ENCODE measurements at places on chromosomes 3 and 15.
A peak's percentile ranks its signal among the peaks of the same experiment; 100 is the strongest.

DNA sequence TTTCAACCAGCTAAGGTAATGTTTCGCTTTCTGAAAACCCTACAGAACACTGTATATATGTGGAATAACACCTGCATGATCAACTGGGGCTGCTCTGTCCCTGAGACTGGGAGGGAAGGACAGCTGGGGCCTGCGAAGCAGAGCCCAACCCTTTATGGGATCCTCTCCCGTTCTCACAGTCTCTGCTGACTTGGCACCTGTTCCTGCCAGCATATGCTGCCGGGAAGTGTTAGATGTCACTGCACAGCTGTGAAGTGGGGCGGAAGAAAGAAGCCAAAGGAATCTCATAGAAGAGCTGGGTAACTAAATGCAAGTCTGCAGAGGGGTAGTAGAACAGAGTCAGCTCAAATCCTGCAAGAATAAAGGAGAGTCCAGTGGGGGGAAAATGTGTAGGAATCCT is 29.6 kb downstream of the LRRC3B start:
- no peak for DNase-seq

GRCh38 chr3:48406443-48407431 is 23.1 kb downstream of the PLXNB1 start:
- no peak for DNase-seq

DNA sequence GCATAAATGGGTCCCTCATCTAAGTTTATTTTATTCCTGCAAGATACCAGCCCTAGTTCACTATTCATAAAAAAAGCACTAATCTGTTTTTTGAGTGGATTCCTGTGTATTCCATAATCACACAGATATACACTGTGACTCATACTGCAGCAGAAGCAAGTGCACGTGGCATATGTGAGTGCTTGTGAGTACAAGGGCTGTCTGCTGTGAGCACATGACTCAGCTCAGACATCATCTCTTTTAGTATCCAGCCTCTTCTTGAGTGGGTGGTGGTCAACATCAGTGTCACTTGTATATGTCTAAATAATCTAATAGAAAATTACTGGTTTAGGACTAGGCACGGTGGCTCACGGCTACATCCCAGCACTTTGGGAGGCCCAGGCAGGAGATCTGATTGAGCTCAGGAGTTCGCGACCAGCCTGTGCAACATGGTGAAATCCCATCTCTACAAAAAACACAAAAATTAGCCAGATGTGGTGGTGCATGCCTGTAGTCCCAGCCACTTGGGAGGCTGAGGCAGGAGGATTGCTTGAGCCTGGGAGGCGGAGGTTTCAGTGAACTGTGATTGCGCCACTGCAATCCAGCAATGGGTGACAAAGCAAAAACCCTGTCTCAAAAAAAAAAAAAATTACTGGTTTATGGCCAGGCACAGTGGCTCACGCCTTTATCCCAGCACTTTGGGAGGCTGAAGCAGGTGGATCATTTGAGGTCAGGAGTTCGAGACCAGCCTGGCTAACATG is 49.8 kb downstream of the NIPA2 start:
- DNase-seq: peak; percentile 80

DNA sequence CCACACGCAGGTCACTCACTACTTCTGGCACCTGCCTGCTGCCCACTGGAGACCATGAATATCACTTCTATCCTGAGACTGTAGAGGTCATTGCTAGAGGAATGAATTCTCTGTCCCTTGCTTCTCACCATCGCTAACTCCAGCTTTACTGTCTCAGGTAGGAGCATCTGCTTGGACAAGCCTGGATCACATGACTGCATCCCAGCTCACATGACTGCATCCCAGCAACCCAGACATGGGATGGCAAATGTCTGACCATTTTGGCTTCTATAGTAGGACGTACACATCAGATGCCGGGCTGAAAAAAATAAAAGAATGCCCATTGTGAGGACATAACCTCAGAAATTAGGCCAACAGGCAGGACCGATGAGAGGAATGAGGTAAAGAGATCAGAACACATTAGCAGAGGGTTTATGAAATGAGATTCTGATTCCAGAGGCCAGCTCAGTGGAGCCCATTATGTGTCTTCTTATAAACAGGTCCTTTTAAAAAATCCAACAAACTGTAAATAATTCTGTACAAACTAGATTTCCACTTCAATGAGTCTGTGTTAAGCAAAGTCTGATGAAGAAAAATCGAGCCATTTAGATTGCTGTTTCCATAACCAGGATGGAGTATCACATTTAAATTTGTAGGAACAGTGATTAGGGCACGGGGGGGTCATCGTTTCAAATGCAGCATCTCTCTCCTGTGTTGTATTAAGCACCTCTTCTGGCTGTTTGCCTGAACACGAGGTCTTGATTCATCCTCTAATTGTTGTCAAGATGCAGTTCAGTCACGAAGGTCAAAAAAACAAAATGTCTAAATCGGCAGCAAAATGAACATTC is 126.7 kb downstream of the MTHFS start:
- no peak for DNase-seq

DNA sequence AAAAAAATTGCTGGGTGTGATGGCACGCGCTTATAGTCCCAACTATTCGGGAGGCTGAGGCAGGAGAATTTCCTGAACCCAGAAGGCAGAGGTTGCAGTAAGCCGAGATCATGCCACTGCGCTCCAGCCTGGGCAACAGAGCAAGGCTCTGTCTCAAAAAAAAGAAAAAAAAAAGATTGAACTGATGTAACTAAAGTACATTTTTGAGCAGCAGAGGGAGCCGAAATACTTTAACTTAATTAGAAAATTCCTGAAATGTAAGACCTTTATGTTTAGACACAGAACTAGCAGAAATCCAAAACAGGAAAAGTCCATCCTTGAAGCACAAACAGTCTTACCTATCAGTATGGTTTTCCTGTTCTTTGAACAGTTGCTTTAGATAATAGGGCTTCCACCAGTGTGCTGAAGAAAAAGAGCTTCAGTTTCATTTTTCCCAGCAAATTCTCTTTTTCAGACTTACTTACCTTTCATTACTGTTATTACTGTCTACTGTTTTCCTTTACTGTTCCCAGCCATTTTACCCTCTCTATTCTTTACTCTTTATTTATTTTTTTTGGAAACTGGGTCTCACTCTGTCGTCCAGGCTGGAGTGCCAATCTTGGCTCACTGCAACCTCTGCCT is 33.4 kb upstream of the ZNF609 start:
- DNase-seq: peak; percentile 11

DNA sequence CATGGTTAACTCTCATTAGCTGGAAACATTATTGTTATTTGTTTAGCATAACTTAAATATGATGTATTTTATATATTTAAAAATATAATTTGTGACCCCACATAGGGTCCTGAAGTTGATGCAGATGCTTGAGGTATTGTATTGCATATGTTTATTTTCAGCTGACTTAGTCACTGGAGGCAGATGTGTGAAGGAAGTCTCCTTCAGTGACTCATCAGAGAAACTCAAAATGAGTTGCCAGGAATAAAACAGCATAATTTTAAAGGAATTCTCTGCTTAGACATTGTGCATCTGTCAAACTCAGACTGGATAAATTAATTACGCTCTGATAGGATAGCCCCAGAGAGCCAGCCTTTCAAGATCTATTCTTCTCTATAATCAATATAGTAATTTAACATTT is 7.9 kb upstream of the OR4F6 start:
- DNase-seq: peak; percentile 65

DNA sequence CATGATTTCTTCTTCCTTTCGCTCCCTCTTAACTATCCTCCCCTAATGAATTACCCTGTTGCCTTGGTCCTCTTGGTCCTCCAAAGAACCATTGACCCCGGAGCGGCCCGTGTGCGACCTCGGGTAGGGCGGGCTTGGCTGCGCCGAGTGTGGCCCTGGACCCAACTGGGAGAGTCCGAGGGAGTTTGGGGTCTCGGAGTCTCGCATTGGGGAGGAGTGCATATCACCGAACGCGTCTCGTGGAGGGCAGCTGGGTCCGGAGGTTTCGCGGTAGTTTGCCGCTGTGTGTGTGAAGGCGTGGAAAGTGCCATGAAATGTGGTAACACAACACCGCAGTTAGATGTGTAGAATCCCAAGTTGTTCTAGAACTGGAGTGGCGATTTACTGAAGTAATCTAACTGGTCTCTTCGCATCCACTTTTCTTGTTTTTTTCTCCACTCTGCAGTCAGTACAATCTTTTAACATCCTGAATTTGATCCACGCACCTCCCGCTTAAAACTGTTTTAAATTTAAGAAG is 363 bp downstream of the GTF2E1 start:
- no peak for DNase-seq

DNA sequence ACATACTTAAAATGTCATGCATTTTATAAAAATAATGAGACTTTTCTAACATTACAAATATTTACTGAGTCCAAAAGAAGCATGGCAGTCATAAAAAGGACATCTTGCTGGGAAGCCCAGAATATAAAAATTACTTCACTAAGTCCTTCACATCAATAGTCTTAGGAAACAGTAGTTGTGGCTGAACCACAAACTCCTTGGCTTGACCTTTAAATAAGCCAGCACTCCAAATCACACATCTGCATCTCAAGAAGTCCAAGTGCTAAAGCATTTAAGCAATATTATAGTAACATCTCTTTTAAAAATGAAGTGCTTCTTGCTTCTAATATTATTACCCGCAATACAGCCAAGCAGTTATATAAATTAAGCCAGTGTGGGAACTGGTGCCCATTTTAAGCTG is 8.8 kb downstream of the CCNL1 start:
- DNase-seq: no peak

DNA sequence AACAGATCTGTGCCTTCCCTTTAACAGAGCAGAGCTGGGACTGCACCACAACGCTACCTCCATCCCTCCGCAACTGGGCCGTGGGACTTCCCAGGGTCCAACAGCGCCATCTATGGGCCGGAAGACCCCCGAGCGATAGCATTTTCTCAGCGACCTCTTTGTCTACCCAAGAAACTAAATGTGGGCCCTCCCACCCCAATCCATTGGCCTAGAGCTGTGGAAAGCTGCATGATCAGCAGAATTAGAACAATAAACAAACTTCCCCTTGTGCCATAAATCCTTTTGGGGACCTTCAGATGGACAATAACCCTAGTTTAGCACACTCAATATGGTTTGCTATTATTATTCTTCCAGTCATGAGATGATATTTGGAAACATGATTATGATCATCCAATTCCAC is 74.8 kb upstream of the NTRK3 start:
- DNase-seq: no peak

- DNase-seq: no peak
Observed at GRCh38 chr3:147038481-147038880, 367.9 kb downstream of the ZIC4 start.

DNA sequence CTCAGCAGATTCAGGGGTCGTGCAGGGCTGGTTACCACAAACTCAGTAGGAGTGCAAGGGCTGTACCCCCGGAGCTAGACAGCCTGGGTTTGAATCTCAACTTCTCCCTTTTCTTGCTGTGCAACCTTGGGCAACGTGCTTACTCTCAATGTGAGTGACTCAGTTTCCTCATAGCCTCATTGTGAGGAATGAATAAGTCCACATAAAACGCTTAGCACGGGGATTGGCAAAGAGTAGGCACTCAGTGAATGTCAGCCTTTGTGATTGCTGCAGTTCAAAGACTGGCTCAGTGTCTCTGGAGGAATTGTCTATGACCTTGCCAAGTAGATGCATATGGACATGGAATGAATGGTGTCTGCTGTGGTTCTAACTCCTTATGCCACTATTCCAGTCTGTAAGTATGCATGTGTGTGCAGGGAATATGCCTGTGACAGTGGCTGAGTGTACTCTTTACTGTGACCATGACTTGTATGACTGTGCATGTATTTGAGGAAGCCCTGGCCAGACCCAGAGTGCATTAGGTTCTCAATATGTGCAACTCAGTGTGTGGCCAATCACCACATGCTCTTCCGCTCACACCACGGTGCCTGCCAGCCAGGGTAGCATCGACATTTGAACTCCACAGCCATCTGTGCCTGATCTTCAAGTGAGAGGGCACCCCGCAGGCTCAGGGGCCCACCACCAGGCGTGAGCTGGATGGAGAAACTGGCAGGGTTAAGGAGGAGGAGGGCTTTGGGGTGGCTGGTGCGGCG is 900 bp upstream of the HYAL3 start:
- DNase-seq: no peak

- no peak for DNase-seq
Observed at GRCh38 chr15:42138411-42138810, 18.0 kb downstream of the PLA2G4F start.

DNA sequence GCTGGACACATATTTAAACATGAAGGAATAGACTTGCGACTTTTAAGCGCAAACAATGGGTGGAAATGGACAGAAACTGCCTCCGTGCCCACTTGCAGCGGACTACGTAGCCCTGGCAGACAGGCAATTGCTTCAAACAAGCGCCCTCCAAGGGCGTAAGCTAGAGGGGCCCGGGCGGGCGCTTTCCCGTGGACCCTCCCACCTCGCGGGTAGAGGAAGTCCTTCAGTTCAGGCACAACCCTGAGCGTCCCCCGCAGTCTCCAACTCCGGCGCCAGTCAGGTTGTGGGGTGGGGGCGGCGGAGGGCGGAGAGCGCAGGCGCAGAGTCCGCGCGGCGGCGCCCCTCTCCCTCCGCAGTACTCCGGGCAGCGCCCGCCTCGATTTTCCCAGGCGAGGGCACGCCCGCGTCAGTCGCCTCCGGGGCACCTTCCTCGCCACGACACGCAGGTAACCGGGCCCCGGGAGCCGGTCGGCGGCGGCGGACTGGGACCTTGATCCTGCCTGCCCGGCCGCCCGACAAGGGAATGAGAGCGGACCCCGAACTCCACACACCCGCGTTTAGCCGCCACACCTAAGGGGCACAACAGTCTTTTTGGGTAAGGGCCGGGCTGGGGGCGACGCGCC is at the start of gene SLC35G2:
SLC35G2 (plus strand) TSS at position 358 of the 623 bp plus-strand sequence. CDS start 35,335 bp downstream, outside the sequence.
- no peak for DNase-seq

GRCh38 chr3:102206511-102207031 is 228.2 kb upstream of the ZPLD1 start:
- DNase-seq: no peak

DNA sequence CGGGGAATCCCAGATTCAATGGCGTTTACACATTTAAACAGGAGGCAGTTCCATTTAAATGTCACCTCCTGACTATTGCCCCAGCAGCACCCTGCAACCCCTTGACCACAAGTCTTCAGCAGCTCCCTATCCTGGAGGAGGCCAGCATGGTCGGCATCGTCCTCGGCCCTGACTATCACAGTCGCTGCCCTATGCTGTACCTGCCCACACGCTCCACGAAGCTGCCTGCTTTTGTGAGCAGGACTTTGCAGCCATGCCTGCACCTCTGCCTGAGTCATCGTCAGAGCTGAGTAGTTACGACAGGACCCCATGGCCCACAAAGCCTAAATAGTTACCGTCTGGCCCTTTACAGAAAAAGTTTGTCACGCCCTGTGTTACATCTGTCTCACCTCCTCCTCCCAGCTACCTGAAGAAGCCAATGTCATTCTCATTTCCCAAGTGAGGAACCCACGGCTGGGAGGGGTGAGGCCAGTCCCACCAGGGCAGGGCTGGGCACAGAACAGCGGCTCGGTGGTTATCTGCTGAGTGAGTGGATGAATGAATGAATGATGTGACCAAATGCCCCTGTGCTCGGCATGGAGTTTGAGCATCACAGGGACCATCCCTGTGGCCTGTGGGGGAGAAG is 47.8 kb upstream of the IQSEC1 start:
- no peak for DNase-seq

DNA sequence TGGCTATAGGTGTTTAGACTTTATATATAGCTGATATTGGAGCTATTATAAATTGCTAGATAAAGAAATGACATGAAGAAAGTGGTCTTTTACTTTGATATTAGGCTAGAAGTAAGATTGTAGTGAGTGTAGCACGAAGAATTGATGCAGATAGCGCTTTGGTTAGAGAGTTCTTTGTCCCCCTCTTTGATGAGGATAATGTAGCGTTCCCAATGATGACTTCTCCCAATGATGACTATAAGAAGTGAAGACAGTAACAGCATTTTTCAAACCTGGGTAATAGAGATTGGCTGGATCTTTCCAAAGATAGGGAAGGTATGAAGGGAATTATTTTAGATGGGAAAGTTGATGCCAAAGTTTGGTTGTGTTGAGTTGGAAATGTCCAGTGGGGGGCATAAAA is 4.3 kb downstream of the MINDY2 start:
- no peak for DNase-seq

All from HS-5 (cell line).